ENCODE measurements at places on chromosomes 11 and 22. TPM values are rescaled to one million over a fixed set of nuclear protein-coding genes. Genes with fewer than 3 reads are reported as not detected.

DNA sequence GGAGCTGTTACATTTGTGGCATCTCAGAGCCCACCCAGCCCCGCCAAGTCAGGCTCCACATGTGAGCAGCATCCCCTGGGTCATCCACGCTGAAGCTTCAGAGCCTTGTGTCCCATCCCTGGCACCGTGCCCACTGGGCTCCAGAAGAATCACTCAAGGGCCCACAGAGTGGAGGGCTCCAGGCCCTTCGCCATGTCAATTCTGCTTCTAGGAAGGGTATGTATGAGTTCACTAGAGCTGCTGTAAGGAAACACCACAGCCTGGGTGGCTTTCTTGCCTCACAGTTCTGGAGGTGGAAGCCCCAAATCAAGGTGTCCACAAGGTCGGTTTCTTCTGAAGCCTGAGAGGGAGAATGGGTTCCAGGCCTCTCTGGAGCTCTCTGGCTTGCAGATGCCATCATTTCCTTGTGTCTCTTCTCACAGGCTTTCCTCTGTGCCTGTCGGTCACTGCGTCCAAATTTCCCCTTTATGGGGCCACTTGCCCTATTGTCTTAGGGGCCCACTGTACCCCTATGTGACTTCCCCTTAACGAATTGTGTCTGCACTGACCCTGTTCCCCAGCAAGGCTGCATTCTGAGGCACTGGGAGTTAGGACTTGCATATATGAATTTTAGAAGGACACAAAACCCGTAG, 1476.0 kb downstream of the TBC1D22A start:
- no peak for DNase-seq

DNA sequence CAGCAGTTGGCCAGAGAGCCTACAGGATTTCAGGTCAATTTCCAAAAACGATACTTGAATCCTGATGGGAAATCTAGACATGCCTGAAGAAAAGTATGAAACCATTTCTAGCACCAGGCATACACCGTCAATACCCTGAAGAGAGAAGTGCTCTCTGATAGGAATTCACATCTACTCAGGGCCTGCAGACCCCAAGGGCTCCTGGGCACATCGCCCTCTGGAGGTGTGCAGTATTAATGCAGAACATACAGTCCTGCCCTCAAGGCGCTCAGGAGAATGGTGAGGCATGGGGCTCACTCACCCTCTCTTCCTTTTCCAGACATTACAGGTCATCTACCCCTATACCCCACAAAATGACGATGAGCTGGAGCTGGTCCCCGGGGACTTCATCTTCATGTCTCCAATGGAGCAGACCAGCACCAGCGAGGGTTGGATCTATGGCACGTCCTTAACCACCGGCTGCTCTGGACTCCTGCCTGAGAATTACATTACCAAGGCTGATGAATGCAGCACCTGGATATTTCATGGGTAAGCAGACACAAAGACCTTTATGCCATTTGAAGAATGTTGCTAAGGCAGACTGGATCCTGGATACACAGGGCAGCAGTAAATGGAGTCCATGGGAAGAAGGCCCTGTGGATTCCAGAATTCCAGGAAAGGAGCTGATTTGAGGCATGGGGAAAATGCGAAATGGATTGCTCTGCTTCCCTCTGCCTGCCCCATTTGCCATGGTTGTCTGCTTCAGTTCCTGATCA, 49.3 kb upstream of the CRTAM start:
- no peak for DNase-seq

DNA sequence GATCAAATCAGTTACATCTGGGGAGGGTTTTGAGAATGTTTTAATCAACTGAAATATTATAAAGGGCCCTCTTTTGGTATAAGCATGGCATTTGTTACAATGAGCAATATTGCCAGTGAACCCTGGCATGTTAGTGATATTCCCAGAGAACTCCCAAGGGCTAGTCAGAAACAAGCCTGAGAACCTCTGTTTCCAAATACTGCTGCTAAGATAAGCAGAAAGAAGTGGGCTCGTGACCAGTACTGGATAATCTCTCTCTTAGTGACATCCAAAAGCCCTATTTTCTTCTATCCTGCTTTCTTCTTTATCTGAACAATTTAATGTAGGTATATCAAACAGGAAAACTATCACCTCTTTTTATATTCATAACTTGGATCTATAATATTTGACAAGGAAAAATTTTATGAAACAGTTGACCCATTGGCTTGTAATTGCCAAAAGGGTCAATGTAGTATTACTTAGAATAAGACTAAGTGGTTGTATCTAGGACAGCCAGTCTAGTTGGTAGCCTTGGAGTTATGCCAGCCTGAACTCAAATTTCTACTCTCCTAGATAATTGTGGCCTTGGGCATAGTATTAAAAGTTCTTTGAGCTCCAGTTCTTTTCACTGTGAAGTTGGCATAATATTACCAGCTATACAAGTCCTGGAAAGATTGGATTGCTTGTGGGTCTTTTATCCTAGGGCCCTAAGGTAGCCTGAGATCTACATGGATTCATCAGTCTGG, 15.7 kb downstream of the CAT start:
- no peak for DNase-seq

- peak; percentile 93 for DNase-seq
Measured at GRCh38 chr11:117816151-117816741, 8.3 kb downstream of the FXYD2 start.

GRCh38 chr11:22304337-22304961, 33.7 kb upstream of the SLC17A6 start:
- DNase-seq = no peak

The ACTN3 gene
- total RNA-seq = 0.16 TPM

The CCDC88B gene
- 13.3 TPM for total RNA-seq

The SLC37A4 gene
- 49.5 TPM for total RNA-seq

The NRGN gene
- total RNA-seq = 17.9 TPM

Data from kidney (tissue), 22 donors.